ENCODE measurements at places on chromosomes 12 and 14.

DNA sequence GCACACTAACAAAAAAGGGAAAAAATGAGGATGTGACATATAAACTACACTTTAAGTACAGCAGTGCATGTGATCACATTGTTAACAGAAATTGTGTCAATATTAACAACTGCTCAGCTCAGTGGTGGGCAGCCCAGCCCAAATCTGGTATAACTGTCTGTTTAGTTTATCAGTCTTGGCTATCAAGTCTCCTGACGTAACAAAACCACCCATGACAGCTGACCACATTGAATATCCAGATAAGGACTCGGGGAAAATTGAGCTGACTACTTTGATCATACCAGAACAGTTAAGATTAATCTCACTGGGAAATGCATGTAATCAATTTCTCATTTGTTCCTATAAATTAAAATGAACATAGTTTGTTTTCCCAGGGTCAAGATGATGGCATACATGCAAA, 396.6 kb downstream of the SNAPC1 start:
- no peak for DNase-seq

DNA sequence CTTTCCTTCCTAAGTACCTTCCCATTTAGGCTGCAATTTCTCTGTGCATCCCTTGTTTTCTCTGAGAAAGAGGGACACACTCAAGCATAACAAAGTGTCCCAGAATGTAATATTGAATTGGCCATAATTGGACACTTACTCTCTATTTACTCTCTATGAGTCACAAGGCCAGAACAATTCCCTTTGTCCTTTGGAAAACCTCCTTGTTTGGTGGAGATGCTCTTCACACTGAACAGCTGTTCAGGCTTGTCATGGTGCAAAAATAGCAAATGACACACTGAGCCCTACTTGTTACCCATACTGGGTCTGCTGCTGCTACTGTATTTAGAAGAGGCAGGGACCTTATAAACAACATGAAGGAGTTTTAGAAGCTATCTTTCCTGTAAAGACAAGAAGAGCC, 1590.5 kb upstream of the TMEM132C start:
- no peak for DNase-seq

DNA sequence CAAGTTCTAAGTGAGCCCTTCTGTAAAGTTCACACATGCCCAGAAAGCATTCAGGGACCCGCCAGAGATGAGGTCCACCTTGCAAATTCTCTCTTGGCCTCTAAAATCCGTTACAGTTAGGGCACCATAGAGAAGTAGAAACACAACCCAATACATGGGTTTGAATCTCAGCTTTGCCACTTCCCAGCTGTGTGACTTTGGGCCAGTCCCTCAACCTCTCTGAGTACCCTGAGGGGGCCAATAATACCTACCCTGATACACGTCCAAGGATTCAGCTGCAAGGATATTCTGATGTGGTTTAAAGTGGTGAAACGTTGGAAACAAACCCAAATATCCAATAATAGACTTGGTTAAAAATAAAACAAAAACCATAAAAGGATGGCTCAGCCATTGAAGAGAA, 11.7 kb downstream of the LHX5 start:
- DNase-seq: no peak

GRCh38 chr12:12891080-12891880, at the start of gene GPRC5A:
GPRC5A (plus strand) TSS chr12:12891562; CDS start chr12:12908250, 16,688 bp downstream.
- peak; percentile 24 for DNase-seq

GRCh38 chr14:99931308-99931707, 133.9 kb upstream of the EVL start:
- no peak for DNase-seq

- DNase-seq: no peak
These were observed 51.4 kb downstream of the MRPL42 start for GRCh38 chr12:93518725-93519124.

- DNase-seq: no peak
These were observed 2.2 kb downstream of the P3H3 start for GRCh38 chr12:6830286-6830890.

- no peak for DNase-seq
These were observed 262.0 kb downstream of the MED13L start for GRCh38 chr12:116015525-116015924.

- DNase-seq: no peak
These were observed 197.9 kb downstream of the SUDS3 start for GRCh38 chr12:118574288-118574687.

DNA sequence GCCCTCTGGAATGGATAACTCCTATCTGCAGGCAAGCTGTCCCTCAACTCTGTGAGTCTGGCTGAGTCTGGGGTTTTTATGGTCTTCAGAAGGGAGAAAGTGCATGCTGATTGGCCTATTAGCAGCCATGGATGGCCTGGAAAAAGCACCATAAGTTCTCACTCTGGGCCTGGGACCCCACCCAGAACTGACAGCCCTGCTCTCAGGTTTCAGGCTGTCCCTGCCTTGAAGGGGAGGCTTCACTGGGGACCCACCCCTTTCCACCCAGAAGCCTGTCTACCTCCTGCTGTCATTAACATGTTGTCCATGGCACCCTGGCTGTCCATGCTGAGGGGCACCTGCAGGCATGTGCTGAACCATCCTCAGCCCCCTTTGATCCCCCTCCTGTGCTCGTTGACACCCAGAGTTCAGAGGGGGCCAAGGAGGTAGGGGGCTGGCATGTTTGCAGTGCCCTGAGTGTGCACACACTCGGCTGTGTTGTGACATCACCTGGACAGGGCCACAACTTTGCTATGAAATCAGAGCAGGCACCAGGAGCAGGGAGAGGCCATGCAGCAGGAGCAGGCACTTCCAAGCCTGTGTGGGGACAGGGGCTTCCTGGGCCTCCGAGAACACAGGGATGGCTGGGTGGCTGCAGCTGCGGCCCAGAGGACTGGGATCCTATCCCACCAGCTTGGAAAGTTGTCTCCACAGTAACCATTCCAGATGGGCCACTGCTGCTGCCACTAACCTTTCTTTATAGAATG, 84.7 kb downstream of the ACSS3 start:
- DNase-seq: no peak

GRCh38 chr12:53759261-53759660, 7.5 kb upstream of the CISTR start:
- DNase-seq: no peak

DNA sequence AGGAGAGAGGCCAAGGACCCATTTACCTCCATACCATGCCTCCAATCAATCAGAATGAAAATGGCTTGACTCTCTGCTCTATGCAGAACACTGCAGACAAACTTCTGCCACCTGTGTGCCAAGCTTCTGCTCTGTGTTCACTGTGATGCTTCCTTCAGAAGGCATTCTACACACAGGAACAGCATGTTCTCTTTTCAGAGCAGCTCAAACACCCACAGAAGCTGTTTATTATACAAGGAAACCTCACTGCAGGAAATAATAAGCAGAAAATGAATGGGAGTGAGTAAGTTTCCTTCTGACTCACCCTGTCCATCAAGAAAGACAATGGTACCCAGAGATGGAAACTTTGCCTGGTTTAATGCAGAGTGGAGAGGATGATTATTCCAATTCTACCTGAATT, 2.4 kb upstream of the ESR2 start:
- no peak for DNase-seq

Measured in caudate nucleus (tissue), 63 donors.